ENCODE measurements at places on chromosomes 3 and 15.
A peak's percentile ranks its signal among the peaks of the same experiment; 100 is the strongest.

GRCh38 chr15:36498916-36499315 lies 80.5 kb upstream of the CDIN1 start:
- DNase-seq, result no peak

- DNase-seq, result no peak
Measured at GRCh38 chr15:89502867-89503595, 6.6 kb upstream of the RHCG start.

- no peak for DNase-seq
Measured at GRCh38 chr3:173583496-173583895, 186.0 kb downstream of the NLGN1 start.

DNA sequence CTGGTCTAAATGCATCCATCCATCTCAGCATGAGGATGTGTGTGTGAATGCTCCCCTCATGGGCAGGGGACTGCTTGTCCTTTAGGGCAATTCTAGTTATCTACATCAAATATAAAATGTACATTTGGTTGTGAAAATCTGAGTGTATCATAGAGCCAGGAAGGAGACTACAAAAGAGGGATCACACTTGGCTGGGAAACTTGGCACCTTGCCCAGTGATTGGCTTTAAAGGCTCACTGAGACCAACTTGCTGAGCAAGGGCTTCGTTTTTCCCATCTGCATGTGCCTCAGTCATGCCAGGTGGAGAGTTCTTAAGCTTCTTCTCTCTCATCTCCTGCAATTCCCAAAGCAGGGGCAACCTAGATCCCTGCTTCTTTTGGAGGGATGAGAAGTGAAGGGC lies 5.2 kb downstream of the CAPN3 start:
- no peak for DNase-seq

- no peak for DNase-seq
Measured at GRCh38 chr3:124295362-124295761, 303.4 kb upstream of the ROPN1 start.

DNA sequence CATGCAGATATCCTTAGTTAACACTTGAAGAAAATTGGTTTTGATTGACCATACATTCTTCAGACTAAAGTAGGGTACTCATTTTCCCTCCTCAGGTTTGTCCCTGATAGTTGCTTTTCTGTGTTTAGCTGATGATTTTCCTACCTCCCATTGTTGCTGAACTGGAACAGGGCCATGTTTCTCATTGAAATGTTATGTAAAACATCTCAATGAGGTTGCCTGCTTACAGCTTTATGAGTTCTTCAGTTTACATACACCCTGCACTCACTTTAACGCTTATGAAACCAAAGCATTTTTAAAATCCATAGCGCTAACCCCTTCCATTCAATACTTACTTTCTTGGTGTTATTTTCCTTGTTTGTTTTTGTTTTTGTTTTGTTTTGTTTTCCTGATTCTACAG lies 61.9 kb downstream of the HMG20A start:
- DNase-seq, result peak; percentile 89

DNA sequence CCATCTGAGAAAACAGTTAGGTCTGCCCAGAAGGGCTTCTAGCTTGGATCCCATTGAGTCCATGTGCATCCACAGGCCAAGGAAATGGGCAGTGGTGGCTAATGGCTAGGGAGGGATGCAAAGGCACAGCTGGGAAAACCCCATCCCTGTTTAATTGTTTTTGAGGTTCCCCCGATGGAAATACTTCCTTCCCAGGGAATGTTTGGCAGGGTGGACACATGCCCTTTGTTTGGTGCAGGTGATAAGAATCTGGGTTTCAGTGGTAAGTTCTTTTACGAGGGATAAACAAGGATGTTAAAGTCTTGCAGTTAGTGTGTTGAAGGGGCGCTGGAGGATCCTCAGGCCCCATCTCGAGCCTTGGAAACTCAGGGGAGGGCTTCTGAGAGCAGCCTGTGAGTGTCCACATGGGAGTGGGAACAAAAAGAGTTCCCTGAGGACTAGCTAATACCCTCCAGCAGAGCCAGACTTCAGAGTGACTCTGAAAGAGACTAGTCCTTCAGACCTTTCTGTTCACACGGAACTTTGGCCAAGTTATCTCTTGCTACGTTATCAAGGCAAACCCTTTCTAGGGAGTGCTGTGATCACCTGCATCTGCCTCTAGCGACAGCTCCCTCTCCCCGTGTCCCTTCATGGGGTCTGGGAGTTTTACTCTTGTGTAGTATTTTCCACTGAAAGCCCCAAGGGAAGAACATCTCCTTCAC lies 17.4 kb downstream of the PTPRG start:
- no peak for DNase-seq

- DNase-seq, result no peak
Measured at GRCh38 chr3:46561951-46562350, 4.2 kb downstream of the LRRC2 start.

GRCh38 chr3:169026543-169027182 lies 636.8 kb downstream of the MECOM start:
- peak; percentile 93 for DNase-seq

DNA sequence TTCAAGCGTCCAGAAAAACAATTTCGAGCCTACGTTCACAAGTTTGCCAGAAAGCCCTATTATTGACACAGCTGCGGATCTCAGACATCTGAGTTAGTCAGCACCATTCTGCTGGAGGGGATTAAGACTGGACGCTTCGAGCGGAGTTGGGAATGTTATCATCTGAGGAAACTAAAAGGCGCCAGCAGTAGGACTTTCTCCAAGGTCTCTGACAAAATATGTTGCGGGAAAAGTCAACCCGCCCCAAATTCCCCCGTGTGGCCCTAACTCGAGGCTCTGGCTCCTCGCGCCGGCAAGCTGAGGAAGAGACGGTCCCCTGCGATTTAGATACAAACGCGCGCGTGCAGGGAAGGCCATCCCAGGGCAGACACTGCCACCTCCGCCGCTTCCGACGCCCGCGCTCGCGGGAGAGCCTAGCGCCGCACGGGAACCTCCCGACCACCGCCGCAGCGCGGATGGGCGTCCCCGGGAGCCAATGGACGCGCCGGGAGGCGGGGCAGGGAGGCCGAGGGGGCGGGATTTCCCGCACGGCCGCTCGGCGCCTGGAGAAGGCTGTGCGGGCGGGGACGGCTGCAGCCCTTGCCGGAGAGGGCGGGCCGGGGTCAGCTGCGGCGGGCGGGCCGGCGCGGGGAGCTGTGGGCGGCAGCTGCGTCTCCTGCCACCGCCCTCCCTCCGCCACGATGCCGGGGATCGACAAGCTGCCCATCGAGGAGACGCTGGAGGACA lies at the start of gene APPL1:
APPL1 (plus strand) TSS at position 526 of the 726 bp plus-strand sequence; CDS start at position 681, 155 bp downstream.
- DNase-seq, result peak; percentile 93

DNA sequence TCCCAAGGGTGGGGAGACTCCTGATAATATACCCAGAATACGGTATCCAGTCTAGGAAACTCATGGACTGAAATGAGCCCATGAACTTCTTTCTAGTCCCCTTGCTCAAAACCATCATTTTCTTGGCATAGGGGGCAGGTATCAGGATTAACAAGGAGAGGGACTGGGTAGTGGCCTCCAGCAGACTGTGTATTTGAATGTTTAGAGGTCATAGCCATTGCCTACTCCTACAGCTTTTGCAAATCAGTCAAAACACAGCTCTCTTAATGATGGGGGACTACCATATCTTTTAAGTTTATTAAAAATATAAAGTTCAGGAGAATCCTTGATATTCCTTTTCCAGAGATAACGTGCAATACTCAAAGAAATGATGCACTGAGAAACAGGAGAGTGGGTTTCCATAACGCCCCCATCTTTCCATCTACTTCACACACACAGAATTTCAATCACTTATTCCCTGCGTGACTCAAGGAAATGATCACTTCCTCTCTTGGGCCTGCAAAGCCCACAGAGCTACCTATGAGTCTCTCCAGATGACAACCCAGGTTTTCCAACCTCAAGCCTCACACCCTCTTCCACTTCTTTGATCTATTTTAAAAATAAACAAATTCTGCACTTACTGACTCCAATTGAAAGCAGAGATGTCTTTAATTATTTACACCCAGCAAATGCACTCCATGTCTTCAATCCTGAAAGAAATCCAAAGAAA lies 584.0 kb upstream of the LMCD1 start:
- no peak for DNase-seq

GRCh38 chr15:31465083-31465955 lies 138.7 kb downstream of the KLF13 start:
- no peak for DNase-seq

DNA sequence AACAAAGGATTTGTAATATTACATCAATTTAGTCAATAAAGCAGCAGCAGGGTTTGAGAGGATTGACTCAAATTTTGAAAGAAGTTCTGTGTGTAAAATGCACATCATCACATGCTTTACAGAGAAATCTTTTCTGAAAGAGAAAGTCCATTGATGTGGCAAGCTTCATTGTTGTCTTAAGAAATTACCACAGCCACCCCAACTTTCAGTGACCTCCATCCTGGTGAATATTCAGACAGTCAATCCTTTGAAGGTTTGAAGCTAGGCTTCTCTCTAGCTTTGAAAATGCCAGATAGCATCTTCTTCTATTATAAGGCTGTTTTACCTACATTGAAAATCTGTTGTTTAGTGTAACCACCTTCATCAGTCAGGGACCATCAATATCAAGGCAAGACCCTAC lies 51.8 kb upstream of the SETMAR start:
- DNase-seq, result no peak

DNA sequence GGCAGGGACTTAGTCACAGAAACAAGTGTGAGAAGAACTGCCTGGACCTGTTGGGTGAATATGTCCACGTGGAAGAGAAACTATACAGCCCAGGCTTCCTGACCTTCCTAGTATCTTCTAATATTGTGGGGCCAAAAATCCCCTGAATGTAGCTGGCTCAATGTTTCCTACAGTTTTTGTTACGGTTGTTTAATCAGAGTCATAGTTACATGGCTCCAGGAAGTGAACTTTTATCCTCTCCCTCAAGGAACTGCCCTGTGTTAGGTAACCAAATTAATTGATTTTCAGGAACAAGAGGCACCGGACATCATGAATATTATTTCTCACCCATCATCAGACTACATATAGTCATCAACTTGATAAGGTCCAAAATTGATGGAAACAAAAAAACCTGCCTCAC lies 59.0 kb downstream of the ANXA2 start:
- DNase-seq, result no peak

- DNase-seq, result no peak
Measured at GRCh38 chr3:145864336-145864735, 296.6 kb downstream of the PLOD2 start.

GRCh38 chr15:26970712-26971210 lies at the start of gene GABRG3:
Gene GABRG3 (plus strand): TSS chr15:26971181.
- DNase-seq, result no peak

DNA sequence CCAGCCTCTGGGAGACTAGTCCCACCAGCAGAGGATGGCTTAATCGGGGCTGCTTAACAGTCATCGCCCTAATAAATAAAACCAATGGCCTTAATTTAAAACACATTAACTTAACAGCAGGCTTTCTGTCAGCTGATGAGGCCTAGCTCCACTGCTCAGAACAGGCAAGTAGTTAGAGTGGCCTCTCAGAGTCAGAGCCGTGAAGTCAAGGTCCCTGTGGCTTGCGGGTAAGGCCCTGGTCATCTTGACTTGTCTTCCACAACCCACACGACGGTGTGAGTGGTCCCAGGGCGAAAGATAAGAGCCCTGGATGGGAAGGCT lies 11.8 kb downstream of the XXYLT1 start:
- DNase-seq, result peak; percentile 60

GRCh38 chr15:88090481-88091011 lies 166.0 kb downstream of the NTRK3 start:
- DNase-seq, result no peak

- DNase-seq, result no peak
Measured at GRCh38 chr15:74682954-74683353, 12.9 kb downstream of the EDC3 start.

DNA sequence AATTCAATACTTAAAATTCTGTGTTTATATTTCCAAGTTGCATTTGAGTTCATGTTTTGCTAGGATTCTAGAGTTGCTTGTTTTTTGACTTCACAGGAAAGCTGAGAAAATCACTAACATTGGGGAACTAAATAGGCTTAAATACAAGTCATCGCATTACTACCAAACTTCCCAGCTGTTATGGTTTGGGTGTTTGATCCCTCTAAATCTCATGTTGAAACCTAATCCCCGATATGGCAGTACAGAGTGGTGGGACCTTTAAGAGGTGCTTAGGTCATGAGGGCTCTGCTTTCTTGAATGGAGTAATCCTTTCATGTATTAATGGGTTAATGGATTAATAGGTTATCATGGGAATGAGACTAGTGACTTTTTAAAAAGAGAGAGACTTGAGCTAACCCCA lies 77.2 kb upstream of the ARPP21 start:
- DNase-seq, result no peak
